ENCODE measurements at places on chromosomes 5 and 9.

- no peak for DNase-seq
Measured at GRCh38 chr5:37727238-37727637, 112.6 kb downstream of the GDNF start.

GRCh38 chr9:98641695-98642094 is 67.0 kb downstream of the GABBR2 start:
- DNase-seq = no peak

DNA sequence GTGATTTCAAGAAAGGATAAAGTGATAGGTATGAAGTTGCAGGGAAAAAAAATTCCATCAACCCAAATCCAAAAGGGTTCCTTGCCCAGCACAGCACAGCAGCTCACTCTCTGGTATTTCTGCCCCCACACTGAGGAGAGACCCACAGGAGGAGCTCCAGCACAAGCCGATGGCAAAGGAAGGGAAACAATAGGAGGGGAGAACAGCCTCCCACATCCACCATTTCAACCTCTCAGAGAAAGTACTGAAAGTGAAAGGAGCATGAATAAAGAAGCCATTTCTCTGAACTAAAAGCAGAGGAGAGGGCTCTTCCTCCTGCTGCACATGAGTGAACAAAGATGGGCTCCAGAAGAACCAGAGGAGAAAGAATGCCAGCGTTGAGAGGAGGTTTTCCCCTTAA is 54.9 kb upstream of the ZSWIM6 start:
- DNase-seq = no peak

DNA sequence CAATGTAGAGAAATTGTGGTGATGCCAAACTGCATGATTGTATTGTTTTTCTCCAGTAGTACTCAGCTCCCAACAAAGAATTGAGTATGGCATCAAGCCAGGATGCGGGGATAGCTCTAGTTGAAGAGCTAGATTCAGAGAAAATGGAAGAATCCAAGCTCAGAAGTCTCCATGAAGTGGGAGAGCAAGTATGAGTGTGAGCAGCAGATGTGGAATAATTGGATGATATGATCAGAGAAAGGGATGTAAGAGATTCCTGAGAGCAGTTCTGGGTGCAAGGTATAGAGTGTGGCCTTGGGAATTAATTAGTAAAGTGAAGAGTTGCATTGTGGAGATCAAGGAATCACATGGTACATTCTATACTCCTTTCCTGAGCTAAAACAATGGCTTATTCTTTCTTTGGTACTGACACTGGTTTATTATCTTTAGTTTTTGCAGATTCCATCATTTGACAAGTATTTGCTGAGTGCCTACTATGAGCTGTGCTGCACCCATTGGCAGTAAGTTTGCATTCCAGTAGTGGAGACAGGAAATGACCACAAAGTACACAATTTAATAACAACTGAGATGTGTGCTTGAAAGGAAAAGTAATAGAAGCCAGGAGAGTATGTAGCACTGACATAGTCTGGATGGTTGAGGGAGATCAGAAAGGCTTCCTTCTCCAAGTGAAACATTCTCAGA is 177.1 kb downstream of the CPLANE1 start:
- DNase-seq = no peak

DNA sequence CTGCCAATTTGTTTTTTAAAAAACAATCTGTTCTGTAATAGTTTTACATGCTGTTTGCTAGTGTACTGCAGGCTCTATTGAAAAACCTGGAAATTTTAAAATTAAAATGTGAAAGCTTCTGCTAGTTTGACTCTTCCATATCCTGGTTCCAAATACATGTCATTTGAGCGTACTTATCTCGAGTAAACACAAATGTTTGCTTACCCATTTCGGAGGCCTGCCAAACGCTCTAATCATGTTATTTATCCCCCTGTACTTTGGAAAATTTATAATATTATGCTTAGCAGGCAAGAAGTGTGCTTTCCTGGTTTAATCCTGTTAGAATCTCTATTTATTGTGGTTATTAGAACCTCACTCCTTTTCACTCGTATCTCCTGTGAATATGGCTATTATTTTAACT is 476.8 kb upstream of the CYLC2 start:
- DNase-seq = no peak

- no peak for DNase-seq
Measured at GRCh38 chr5:135631391-135631790, 52.6 kb upstream of the CXCL14 start.

DNA sequence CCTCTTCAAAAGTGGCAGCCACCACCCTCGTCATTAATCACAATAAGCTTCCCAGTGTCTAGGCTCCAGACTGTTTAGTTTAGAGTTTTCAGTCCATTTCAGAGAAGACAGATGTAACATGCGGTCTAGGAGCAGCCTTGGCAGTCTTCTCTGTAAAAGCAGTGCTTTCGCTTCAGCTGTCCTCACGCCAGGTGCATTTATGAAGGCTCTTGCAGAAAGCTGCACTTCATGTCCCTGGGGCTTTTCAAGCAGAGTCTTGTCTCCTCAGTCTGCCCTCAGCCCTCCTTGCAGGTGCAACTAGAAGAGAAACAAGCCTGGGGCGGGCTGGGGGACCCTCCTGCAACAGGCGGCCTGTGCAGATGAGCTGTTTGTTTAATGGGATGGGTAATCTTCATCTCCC is 281.9 kb downstream of the DRD1 start:
- DNase-seq = no peak

DNA sequence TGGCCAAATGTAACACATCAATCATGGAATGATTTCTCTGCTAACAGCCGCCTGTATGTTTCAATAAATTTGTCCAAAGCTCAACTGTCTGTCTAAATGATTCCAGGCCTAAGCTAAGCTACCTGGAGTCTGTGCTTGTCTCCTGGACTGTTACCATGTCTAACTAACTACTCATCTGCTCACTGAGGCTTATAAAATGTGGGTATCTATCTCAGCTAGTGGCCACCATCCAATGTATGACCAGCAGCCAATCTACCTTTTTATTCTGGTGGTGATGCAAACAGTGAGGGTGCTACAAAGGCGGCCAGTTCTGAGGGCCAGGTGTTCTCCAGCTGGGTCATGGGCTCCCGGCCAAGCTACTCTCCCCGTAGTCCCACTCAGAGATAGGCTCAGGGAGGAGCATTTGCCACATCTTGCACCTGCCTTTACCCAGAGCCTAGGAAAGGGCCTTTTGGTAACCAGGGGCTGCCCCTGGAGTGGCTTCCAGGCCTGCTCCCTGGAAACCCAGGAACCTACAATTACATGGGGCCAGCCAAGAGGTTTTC is 59.1 kb downstream of the PFDN1 start:
- DNase-seq = no peak

DNA sequence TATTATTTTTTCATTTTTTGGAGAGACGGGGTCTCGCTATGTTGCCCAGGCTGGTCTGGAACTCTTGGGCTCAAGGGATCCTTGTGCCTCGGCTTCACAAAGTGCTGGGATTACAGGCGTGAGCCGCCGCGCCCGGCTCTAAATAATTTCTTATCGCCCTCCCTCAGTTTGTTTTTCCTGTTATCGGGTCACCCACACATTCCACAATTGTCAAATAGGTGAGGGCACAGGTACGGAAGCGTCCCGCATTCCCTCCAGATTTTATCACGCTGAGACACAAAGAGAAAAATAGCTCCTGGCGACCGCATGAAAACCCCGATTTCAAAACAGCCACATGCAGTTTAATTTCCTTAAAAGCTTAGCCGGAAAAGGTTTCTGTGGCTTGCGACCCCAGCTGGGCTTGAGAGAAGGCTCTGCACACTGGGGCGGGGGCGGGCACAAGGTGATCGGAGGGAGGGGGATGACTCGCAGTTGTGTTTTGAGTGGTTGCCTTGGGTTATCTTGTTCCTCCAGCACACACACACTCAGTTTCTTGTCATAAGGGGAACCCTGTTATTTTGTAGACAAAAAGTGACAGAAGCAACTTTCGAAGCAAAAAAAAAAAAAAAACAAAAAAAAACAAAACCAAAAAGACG is 717 bp upstream of the IQGAP2 start:
- DNase-seq = peak; percentile 90

GRCh38 chr9:124399968-124400940 is 15.0 kb downstream of the PSMB7 start:
- no peak for DNase-seq

DNA sequence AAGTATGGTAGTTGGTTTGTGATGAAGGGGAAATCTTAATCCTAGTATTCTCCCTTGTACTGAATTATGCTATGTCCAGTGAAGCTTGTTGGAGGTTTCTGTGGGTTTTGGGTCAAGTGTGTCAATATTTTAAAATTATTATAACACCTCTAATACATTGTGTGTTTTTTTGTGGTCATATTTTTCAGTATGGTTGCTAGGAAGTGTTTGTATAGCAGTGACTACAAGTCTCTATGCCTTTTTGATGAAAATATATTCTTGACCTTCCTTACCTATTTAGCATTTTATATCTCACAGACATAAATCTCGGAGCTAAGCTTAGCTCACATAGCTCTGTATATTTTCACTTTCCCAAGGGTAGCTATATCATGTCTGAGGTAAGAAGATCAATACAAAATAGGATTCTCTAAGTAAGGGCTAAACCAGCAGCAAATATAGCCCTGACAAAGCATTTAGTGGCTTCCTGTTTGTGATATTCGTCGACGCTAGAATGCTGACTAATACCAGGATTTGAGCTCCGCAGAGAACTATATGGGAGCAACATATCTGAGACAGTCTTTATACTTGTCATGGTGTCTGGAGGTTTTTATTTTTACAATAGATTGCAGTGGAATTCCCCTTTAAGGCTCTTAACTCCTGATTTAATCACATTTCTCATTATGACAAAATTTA is 82.3 kb downstream of the MACIR start:
- DNase-seq = no peak

DNA sequence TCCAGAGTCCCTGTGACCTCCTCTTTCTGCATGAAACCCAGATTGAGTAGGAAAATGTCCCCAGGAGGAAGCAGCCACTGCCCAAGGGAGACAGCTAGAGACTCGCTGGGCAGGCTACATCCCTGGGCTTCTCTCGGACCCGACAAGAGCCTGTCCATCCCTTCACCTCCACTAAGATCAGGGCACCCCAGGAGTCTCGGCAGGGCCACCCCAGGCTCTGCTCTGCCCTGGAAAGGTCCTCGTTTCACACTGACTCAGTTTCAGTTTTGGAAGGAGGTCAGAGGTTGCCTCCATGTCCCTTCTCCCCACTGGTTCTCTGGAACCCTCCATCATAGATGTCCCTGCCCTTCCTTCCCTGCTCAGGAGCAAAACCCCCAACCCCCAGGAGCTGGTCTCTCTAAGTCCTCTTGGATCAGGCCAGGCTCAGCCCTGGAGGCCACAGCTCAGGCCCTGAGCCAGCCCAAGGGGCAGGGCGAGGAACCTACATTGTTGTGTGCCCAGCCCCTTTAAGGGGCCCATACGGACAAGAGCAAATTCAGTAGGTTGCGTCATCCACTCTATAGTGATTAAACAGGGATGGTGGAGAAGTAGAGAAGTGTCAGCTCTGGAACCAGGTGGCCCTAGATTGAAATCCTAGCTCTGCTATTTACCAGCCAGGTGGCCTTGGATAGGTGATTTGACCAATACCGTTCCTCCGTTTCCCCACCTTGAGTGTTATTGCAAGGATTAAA is 37.4 kb downstream of the C9orf50 start:
- no peak for DNase-seq

- no peak for DNase-seq
Measured at GRCh38 chr9:92767066-92768054, 2.7 kb upstream of the BICD2 start.

DNA sequence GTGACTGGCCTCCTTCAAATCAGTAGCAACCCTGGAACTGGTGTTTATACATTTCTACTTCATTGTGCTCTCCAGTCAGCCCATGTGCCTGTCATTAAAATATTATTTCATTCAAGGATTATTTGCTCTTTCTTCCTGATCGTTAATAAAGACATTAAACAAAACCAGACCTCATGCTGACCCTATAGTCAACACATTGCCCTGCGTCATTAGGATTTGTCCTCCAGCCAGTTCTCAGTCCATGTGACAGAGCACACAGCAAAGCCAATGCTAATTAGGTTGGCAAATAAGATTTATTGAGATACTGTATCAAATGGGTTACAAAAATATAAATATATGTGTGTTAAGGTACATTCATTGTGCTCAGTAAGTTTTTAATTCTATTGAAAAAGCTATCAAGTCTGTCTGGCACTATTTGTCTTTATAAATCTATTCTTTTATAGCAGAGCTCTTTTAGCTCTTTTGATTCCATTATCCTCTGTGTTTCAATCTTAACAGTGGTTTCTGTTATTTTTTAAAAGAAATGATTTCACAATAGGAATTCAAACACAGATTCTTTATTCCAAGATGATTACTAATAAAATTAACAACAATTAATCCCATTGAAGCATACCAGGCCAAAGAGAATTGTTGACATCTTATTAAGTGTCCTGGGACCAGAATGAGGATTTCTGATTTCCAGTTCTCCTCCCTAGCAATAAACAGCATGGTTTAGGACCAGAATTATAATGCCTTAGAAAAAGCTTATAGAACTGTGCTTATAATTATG is 209.4 kb upstream of the RGMB start:
- no peak for DNase-seq

DNA sequence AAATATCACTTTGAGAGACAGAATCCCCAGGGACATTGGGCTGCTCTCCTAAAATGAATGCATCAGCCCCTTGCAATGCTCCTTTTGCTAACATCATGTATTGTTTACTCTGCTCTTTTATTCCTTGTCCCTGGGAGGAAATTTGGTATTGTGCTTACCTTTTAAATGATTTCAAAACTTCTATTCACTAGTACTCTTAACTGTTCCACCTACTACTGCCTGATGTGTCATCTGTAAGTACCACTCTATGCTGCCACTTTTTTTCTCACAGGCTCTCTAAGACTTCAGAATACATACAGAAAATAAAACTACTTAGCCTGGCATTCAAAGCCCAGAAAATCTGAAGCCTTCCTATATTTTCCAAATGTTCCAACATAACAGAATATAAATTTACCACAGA is 667.2 kb downstream of the BRINP1 start:
- DNase-seq = no peak

DNA sequence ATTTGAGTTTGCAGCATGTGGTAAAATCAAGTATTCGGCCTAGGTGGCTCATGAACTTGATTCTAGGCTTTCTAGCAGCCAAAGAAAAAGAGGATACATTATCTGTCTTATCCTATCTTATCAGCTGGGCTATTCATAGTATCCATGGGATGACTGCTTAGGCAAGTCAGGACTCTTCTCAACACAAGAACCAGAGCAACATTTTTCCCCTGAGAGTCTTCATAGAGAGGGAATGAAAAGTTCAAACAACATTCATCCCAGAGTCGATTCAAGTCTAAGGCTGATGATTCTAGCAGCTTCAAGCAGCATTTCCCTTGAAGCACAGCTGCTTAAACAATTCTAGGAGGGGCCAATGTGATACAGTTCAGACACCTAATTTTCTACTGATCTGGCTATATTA is 3.0 kb downstream of the S100Z start:
- DNase-seq = no peak

GRCh38 chr9:93903886-93904648 is 51.1 kb downstream of the BARX1 start:
- DNase-seq = no peak
